ENCODE measurements at places on chromosomes 12 and 14.

- no peak for DNase-seq
Observed at GRCh38 chr12:29152223-29152868, 3.3 kb downstream of the FAR2 start.

- no peak for DNase-seq
Observed at GRCh38 chr14:79701371-79701770, 509.9 kb downstream of the DIO2 start.

DNA sequence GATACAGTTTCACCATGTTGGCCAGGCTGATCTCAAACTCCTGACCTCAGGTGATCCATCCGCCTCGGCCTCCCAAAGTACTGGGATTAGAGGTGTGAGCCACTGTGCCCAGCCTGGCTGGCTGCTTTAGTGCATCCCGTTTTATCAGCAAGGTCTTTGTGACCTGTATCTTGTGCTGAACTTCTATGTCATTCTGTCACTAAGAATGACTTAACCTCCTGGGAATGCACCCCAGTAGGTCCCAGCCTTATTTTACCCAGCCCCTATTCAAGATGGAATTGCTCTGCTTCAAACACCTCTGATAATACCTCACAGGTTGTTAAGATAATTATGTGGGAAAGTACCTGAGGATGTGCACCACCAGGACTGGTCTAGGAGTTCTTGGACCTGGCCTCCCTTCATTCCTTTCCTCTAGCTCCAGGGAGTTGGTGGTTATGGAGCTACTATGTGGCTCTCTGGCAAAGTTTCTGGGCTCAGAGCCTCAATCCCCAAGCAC lies 26.1 kb upstream of the JPH4 start:
- no peak for DNase-seq

DNA sequence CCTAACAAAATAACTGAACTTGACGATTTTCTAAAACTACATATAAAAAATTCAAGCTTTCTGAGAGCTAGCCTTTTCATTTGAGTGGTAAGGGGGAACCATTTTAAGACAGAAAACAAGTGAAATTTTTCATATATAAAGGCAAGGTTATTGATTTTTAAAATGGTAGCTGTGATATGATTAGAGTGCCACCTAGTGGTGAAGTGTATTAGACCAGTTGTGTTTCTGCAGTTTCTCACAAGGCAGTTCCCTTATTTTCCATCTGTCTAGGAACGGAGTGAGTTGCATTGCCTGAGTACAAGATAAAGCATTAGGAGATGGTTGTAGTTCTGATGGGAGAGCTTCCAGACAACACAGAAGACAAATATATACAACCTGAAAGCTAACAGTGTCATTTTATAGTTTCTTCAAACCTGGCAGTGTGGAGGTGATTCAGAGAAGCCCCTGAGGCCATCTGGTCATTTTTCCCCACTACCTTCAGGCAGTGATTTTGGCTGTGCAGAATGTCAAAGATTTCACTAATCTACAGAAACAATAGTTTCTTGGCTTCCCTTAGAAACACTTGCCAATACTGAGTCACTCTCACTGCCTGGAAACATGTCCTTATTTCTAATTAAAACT lies 180.8 kb downstream of the C12orf50 start:
- no peak for DNase-seq

DNA sequence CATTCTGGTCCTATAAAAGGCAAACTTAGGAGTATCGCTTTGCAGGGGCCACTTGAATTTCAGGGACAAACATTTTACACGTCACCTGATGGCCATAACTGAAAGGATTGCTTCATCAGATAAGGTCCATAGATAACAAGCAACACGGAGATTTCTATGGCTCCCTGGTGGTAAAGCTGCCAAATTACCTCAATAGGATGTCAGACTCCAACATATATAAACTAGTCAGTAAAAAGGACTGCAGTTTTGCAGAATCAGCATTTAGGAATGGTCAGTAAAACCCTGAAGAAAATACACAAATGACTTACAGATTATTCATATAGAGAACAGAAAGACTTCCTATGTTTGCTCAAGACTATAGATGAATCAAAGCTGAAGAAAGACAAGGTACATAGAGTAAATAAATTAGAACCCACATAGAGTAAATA lies 66.1 kb upstream of the GRIP1 start:
- DNase-seq, result no peak

GRCh38 chr12:53740130-53740491 lies 11.7 kb downstream of the CISTR start:
- no peak for DNase-seq

DNA sequence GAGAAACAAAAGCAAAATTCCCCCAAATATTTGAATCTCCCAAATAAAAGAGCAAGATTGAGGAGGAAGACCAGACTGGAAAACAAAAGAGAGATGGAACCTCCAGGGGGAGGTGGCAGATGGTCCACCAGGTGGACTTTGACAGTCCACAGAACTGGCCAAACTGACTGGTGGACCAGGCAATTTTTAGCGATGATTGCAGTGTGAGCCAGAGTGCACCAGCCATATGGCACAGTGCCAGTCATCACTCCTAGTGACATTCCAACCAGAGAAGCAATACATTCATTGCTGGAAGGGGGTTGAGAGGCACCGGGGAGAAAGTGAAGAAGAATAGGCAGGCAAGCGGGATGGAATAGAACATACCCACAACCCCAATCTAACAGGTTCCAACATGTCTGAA lies 182.9 kb downstream of the EXOC5 start:
- DNase-seq, result no peak

DNA sequence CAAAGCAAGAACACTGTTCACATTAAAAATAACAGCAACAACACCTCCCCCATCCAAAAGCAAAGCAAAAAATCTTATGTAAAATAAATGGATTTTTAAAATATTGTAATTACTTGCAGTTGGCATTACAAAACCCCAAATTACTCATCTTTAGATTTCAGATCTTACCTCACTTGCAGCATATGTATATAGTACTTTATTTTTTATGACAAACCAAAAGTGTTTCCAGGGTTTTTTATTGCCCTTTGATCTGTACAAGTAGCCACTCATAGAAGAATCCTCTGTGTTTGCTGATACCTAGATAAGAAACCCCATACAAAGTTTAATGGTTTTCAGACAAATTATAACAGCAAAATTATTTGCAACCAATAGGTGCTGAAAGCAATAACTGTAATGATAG lies 12.2 kb upstream of the NR2C1 start:
- DNase-seq, result no peak

- DNase-seq, result no peak
Observed at GRCh38 chr14:88935083-88935482, 110.6 kb downstream of the TTC8 start.

DNA sequence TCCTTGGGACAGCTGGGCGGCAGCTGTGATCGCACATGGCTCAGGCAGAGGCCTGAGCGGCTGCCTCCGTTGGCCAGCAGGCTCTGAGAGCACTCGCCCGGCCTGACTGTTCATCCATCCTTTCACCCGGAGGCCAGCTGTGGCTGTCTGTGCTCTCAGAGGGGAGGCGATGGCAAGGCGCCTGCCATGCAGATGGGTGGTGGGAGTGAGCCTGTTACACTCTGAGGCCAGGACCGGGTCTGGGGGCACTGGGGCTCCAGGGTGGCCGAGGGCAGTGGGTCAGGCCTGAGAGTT lies 292.3 kb downstream of the TMEM121 start:
- no peak for DNase-seq

DNA sequence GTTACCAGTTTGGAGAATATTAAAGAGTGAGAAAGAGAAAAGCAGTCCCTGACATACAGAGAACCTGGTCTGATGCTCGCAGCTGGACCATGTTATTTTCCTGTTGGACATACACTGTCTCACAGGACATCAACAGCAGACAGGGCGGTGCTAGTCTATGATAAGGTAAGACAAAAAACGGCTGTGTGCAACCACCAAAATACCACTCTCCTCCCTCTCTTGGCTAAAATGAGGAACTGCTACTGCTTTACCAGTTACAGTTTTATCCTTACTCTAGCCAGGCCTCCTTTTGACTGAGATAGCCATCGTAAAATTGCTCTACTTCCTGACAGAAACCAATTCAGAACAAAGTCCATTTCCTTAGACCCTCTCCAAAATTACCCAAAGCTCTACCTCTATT lies 47.0 kb upstream of the ERGIC2 start:
- no peak for DNase-seq

DNA sequence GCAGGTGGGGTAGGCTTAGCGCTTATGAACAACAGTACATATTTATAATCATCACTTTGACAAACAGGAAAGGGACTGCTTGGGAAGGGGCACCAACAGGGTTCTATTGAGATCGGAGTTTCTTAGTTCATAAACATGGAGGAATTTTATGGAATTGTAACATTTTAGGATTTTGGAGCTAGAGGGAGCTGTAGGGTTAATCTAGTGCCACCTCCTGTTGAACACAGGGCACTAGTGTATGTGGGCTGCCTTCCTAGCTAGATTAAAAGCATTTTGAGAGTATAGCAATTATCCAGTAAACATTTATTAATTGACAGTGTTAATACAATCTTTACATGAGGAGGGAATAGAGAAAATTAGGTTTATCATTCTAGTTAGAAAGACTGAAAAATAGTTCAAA lies 23.1 kb upstream of the TBC1D30 start:
- DNase-seq, result no peak
